ENCODE measurements at places on chromosomes 7 and 10.

- DNase-seq, result no peak
Observed at GRCh38 chr10:121282797-121283515, 315.3 kb downstream of the FGFR2 start.

- DNase-seq, result no peak
Observed at GRCh38 chr7:25310896-25311295, 82.6 kb upstream of the NPVF start.

DNA sequence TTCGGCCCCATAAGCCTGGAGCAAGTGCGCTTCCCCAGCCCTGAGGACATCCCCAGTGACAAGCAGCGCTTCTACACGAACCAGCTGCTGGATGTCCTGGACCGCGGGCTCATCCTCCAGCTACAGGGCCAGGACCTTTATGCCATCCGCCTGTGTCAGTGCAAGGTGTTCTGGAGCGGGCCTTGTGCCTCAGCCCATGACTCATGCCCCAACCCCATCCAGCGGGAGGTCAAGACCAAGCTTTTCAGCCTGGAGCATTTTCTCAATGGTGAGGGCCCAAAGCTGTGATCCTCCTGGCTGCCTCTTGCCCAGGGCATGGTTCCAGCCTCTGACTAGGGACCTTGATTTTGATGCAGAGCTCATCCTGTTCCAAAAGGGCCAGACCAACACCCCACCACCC, 10.1 kb downstream of the IRF5 start:
- DNase-seq, result no peak

GRCh38 chr7:95716357-95717122, 55.8 kb upstream of the DYNC1I1 start:
- no peak for DNase-seq

GRCh38 chr10:114780577-114781184, 40.9 kb upstream of the FHIP2A start:
- DNase-seq, result no peak

GRCh38 chr7:110017405-110017804, 1073.5 kb upstream of the LRRN3 start:
- DNase-seq, result no peak

DNA sequence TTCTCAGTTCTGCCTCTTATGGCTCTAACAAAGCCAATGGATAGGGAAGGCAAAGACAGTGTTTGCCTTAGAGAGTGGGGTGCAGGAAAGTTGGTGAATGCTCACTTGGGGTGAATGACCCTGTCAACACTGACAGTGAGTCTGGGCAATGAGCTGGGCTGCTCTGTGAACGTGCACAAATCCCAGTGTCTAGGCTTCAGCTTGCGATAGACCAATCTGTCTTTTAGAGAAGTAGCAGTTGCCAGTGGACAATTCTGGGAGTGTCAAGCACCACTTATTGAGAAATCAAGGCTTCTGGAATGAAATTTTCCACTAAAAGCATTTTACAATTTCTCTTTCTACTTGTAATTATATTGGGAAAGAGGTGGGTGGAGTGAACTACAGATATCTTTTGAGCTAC, 141.4 kb downstream of the HERPUD2 start:
- DNase-seq, result no peak

DNA sequence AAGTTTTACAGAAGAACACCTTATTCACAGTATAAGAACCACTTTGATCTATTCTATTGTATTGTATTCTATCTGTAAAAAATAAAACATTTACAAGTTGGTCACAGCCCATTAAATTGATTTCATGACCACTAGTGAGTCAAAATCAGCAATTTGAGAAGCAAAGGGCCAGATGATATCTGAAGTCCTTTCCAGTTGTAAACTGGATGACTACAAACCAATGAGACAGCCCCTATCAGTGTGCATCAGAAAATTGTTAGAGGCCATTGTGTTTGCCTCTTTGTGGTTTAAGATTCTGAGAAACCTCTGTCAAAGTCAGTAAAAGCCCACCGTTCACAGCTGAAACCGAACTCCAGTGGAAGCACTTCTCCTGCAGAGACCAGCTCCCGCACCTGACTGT, 54.8 kb downstream of the TBXAS1 start:
- DNase-seq, result no peak

- DNase-seq, result no peak
Observed at GRCh38 chr7:28360739-28361138, 51.6 kb upstream of the CREB5 start.

DNA sequence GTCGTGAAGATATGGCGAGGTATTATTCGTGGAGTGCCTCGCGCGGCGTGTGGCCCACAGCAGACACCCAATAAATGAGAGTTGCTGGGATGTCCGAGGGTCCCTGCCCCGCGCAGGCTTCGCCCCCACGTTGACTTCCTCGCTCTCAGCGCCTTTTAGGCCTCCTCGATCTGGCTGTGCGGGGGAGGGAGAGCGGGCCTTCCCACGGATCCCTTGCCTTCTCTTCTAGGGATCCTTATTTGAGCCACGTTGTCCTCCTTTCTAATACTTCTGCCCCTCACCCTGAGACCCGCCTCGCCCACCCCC, 660 bp downstream of the VCL start:
- no peak for DNase-seq

DNA sequence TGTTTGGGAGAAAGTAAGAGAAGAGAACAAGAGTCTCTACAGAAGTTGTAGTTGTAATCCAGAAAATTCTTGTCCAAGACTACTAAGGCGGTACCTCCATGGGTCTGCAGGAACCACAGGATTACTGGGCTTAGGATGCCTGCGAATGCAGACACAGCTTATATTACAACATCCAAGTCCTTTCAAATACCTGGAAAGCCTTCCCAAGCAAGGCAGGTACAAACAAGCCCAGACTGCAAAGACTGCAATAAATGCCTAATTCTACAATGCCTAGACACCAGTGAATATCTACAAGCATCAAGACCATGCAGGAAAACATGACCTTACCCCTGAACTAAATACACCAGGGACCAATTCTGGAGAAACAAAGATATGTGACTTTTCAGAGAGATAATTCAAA, 178.2 kb downstream of the ARL4A start:
- DNase-seq, result no peak

DNA sequence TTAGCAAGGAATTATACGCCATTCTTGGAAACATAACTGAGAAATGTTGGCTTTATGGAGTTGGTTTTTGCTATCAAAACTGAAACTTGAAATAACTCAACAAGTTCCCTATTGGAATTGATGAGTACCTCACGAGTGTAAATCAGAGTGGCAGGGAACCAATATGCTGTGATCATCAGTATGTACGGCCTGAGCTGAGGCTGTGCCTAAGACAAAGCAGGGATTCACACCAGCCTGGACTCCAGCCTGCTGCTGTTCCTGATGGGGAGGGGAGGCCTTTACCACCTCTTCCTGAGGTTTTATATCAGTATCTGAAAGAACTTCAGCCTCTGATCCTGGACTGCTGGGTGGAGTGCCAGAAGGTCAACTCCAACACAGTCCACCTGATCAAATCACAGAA, 52.7 kb downstream of the CRTAC1 start:
- no peak for DNase-seq

DNA sequence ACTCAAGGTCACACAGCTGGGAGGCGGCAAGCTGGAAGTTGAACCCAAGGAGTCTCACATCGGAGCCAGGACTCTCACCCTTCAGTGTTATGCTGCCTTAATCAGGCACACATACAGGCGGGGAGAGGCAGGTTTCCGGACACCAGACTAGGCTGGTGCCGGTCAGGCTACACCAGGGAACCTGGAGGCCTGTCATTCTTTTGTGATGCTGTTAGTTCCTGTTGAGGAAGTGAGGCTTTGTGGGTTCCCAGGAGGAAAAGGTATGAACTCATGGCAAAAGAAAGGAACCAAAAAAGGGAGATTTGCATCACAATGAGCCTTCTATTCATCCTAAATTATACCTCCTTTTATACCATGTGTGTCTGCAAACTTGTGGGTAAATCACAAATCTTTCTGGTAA, 103.8 kb downstream of the TCF7L2 start:
- DNase-seq, result no peak

GRCh38 chr7:108450160-108450559, 6.1 kb downstream of the NRCAM start:
- no peak for DNase-seq

- no peak for DNase-seq
Observed at GRCh38 chr7:154837622-154838021, 165.3 kb downstream of the PAXIP1 start.

- no peak for DNase-seq
Observed at GRCh38 chr7:29229066-29229465, 34.5 kb downstream of the CHN2 start.

- no peak for DNase-seq
Observed at GRCh38 chr7:118059209-118059608, 124.8 kb upstream of the LSM8 start.

DNA sequence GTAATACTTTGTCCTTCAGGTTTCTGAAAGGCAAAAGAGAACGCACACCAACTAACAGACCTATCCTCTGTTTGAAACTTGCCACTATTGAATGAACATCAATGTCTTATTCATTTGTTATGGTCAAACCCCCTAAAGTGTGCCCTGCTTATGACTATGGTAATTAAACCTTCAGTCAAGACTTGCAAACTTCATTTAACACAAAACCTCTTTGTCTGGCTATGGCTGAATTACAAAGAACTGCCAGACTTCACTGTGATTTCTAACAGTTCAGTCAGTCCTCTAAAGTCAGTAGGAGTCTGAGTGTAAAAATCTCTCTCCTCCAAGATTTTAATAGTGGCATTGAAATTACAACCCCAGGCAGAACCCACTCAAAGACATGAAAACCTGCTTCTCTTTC, 702.5 kb upstream of the LRRN3 start:
- DNase-seq, result no peak

- DNase-seq, result no peak
Observed at GRCh38 chr7:45575501-45576248, 1.5 kb downstream of the ADCY1 start.

GRCh38 chr10:30991647-30992011, 40.0 kb downstream of the ZNF438 start:
- DNase-seq, result no peak

- no peak for DNase-seq
Observed at GRCh38 chr10:1264001-1264400, 207.8 kb downstream of the WDR37 start.

GRCh38 chr7:525740-526139, 6.1 kb upstream of the PDGFA start:
- no peak for DNase-seq

DNA sequence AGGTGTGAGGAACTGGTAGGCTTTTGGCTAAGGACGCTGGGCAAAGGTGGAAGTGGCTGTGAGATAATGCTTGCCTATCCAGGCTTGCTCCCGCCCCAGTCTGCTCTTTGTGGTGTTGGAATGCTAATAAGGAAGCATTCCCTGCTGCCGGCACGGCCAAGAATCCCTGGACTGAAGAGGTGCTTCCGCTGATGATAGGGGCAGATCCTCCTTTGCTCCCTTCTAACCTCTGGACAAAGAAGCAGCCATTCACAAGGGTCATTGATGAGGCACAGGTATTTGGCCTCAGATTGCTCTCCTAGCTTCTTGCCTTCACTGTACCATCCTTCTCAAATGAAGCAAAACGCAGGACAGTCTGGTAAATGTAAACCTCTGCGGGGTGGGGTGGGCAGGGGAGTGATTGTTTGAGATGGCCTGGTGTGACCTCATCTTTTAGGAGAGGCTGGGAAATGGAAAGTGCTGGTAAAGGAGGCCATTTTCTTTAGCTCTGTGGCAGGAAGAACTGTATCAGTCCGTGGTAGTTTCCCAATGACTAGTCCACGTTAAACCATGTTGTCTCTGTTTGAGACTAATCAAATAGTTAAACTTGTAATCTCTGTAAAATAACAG, 1.7 kb downstream of the PGAM1 start:
- no peak for DNase-seq

- DNase-seq, result no peak
Observed at GRCh38 chr7:105853931-105854419, 22.4 kb downstream of the ATXN7L1 start.

Measured in stimulated activated CD8-positive, alpha-beta memory T cell treated with anti-CD3 and anti-CD28 coated beads, Interleukin-15, amount 100 ng/mL, for 1 hour (primary cell).